Dorsolateral prefrontal cortex (tissue), 122 donors: ENCODE measurements at places on chromosomes 5 and 9.
A peak's percentile ranks its signal among the peaks of the same experiment; 100 is the strongest.

- DNase-seq = no peak
Measured at GRCh38 chr9:137299938-137300337, 2.1 kb downstream of the NRARP start.

DNA sequence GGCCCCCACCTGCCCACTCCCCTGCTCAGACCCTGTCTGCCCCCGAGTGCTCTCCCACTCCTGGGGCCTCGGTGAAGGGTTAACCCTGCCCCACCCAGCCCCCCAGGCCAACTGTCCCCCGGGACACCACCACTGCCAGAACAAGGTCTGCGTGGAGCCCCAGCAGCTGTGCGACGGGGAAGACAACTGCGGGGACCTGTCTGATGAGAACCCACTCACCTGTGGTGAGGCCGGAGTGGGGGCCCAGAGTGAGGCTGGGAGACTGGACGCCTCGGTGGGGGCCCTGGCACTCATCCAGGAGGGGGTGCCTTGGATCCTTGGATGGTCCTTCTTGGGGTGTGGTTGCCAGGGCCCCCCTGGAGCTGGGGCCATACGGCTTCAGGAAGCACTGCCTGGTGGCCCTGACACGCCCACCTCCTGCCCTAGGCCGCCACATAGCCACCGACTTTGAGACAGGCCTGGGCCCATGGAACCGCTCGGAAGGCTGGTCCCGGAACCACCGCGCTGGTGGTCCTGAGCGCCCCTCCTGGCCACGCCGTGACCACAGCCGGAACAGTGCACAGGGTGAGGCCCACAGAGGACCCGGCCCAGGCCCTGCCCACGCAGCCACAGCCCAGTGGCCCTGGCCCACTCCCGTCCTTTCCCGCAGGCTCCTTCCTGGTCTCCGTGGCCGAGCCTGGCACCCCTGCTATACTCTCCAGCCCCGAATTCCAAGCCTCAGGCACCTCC lies 2.1 kb downstream of the MAMDC4 start:
- no peak for DNase-seq

GRCh38 chr9:12794101-12794799 lies 19.4 kb downstream of the LURAP1L start:
- no peak for DNase-seq

- DNase-seq = no peak
Measured at GRCh38 chr5:149853331-149853648, 91.3 kb downstream of the PDE6A start.

DNA sequence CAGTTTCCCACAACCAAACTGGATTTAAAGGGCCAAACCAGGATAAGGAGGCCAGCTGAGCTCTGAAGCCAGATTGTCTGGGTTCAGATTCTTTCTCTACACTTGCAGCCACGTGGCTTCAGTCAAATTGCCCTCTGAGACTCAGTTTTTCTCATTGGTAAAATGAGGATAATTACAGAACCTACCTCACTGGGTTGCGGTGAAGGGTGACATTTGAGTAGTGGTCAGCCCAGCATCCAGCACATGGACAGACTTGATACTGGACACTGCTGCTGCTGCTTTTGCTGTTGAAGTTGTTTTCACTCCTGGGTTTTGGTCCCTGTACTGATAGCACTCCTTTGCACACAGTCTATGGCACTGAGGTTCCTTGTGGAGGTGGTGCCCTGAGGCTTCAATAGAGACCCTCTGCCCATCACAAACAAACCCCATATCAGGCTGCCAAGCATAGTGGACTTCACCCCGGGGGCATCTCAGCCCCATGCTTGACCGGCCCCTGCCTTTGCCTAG lies 25.7 kb upstream of the CDKN2AIPNL start:
- no peak for DNase-seq

- DNase-seq = no peak
Measured at GRCh38 chr9:73357607-73358006, 205.9 kb downstream of the ANXA1 start.

DNA sequence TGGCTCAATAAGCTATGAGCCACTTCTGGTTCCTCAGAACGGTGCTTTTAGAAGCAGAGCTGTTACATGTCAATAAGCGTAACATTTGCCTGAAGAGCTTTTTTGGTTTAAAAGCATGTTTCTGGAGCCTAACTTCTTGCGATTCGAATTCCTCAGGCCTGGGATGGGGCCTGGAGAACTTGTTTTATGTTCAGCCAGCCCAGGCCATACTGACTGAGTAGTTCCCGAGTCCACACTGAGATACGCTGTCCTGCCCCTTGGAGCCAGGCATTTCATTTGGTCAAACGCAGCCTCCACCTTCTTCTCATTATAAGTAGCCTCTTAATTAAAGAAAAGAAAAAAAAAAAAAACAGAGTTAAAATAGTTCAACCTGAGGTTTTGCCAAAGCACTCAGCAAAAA lies 260.6 kb upstream of the ANKRD55 start:
- DNase-seq = no peak

GRCh38 chr5:10539687-10539998 lies 24.2 kb upstream of the ANKRD33B start:
- no peak for DNase-seq

GRCh38 chr9:137678202-137678601 lies 59.4 kb downstream of the EHMT1 start:
- no peak for DNase-seq

DNA sequence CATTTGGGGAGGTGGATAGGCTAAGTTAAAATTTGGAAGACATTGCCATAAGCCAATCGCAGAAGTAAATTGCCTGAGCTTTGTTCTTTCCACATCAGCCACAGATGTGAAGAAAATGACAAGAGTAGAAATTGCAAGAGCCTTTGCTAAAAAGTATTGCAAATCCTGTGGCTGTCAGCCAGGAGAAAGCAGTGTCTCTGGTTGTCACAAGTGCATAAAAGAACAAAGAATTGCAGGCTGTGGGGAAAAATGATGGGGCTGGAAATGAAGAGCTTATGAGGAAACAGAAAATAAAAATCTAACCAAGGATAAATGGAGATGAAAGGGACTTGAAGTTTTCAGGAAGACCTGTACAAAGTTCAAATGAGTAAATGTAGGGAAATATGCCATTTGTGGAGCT lies 344.8 kb downstream of the CSNK1G3 start:
- no peak for DNase-seq

DNA sequence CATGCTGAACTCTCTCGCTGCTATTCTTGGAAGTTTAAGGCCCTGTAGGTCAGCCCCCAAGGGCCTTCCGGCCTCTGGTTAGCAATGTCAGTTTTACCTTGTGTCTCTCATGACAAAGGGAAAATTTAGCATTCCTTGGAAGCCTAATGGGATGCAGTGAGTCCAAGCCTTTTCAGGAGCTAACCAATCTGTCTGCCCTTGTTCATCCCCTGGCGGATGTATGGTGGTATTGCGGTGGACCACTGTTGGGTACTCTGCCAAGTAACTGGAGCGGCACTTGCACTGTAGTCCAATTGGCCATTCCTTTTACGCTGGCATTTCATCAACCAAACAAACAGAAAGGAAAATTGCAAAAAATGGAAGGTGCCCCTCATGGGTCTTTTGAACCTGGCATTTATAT lies 318.4 kb upstream of the NMUR2 start:
- DNase-seq = no peak

GRCh38 chr5:53256746-53257145 lies 147.2 kb upstream of the MOCS2 start:
- no peak for DNase-seq

GRCh38 chr9:5392285-5392684 lies 45.4 kb downstream of the PLGRKT start:
- DNase-seq = no peak

- peak; percentile 37 for DNase-seq
Measured at GRCh38 chr5:143355710-143356109, 47.8 kb downstream of the NR3C1 start.

GRCh38 chr9:37342895-37343294 lies 79.6 kb upstream of the GRHPR start:
- DNase-seq = no peak

DNA sequence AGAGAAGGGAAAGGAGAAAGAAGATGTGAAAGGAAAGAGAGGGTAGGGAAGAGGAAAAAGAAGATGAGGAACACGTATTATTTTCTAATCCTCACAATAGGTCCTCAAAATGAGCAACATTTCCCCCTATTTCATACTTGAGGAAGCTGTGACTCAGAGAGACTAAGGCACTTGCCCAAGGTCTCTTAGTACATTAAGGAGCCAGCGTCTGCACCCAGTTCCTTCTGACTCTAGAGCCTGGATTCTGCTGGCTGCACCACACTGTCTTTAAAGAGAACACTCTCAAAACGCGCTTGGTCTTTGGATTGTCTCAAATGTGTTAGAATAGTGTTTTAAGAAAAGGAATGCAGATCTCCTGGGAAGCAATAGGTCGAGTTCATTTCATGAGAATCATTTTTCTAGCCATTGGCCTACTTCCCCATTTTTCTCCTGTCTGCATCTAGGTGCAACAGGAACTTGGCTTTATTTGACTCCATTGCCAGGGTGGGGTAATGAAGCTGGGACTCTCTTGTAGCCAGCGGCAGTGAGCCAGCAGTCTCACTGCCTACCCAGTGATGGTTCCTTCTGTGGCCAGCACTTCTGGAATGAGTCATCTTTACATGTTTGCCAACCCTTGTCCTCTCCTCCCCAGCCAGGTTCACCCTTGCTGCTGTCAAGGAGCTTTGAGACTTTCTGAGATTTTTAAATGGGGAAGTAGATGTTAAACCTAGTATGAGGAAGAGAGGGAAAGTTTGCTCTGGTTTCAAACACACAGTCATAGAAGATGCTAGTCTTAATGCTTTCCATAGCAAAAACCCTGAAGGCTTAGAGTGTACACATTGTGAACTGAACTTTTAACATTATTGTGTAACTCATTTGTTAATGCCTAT lies 82.7 kb downstream of the DOCK8 start:
- DNase-seq = no peak

GRCh38 chr5:132850066-132850465 lies 16.2 kb downstream of the GDF9 start:
- DNase-seq = no peak

- DNase-seq = no peak
Measured at GRCh38 chr9:14838701-14839100, 71.5 kb downstream of the FREM1 start.

GRCh38 chr5:37552770-37553719 lies 173.9 kb downstream of the WDR70 start:
- no peak for DNase-seq

DNA sequence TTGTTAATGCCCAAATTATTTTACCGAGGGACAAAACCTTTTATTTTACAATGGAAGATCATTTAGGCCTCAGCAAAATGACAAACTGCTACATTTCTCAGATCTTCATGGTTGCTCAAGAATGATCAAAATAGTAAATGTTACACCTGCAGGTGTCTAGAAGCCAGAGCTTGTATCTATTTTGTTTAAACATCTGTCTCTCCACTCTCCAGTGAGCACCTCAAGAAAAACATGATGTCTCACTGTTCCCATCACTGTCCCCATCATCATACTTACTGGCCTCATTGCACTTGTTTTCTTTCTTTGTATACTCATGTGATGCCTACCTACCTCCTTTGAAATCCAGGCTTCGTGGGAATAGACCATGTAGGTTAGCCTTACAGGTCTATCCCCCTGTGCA lies 149.6 kb downstream of the TTLL11 start:
- DNase-seq = no peak

- DNase-seq = no peak
Measured at GRCh38 chr9:135225619-135226228, 138.3 kb downstream of the OLFM1 start.

DNA sequence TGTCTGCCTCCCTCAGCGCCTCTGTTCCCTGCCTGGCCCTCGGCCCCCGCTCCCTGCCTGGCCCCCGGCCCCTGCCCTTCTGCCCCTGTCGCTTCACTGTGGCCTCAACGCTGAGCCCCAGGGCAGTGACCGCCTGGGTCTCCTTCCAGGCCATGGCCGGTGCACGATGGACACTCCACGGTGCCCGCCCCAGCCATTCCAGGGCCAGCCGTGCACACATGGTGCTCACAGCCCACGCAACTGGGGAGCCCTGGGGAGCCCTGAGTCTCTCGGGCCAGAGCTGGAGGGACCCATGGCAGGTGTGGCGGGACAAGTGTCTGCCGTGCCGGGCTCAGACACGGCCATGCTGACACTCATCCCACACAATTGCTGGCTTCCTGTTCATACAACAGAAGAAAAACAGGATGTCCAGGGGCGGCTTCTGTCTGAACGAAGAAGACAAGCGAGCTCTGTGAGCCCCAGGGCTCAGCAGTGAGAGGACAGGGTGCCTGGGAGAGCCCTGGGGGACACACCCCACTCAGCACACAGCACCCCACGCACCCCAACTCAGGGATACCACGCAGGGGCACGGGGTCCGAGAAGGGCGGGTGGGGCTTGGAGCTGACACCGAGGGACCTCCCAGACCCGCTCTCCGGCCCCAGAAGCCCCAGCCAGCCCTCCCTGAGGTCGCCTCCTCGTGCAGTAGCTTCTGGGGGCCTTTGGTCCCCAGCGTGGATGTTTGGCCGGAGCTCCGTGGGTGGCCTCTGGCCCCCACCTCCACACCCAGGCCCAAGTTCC lies 35.7 kb downstream of the EXD3 start:
- DNase-seq = no peak

- DNase-seq = no peak
Measured at GRCh38 chr9:21585756-21586752, 103.9 kb upstream of the IFNE start.

DNA sequence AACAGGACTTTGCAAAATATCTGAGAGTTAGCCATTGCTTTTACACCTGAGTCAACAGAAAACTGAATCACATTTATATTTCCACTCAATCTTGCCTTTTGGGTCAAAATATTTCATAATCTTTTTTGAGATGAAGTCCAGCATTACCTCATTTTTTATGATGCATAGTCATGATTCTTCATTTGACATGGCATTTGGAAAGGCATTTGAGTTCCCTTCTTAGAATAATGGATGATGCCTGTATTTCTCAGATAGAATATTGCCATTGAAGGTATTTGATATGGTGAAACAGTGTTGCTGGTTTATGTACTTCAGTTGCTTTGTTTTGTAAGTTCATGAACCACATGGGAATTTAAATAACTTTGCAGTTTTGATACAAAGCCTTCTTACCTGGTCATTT lies 180.4 kb downstream of the PRR16 start:
- DNase-seq = no peak

GRCh38 chr5:84036842-84037241 lies 316.2 kb upstream of the HAPLN1 start:
- DNase-seq = no peak

DNA sequence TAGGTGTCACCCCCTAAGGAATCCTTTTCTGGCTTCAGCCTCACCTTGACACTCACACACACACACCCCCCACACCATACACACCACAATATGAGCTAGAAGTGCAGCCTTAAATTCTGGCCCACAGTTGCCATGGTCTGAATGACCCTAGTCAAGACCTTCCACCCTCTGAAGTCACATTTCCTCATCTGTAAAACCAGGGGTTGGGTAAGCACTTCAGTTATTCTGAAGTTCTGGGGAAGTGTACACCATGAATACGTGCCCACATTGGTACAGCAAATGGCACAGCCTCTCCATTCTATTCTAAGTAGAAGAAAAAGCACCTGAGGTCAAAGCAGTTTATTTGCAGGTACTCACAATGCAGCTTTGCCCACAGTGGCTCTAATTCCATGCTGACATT lies 372.8 kb upstream of the KLF4 start:
- DNase-seq = no peak

DNA sequence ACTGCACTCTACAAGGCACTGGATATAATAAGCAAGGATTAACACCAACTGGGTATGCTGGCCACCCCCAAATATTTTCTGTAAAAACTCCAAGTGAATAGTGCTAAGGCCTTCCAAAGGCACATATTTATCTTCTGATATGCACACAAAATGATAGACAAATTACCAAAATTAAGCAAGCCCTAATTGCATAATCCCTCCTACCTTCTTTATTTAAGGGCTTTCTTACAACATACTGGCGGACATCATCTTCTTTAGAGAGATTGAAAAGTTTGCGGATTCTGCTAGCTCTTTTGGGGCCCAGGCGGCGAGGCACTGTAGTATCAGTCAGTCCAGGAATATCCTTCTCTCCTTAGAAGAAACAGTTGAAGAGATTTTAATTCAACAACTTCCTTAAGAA lies 1.9 kb downstream of the RPS6 start:
- DNase-seq = no peak
